ENCODE measurements at places on chromosomes 7 and 10.

GRCh38 chr7:46207931-46208634 is 287.0 kb upstream of the IGFBP3 start:
- DNase-seq, result no peak

- DNase-seq, result no peak
These were observed 231.3 kb upstream of the NPY start for GRCh38 chr7:24052572-24053260.

- no peak for DNase-seq
These were observed 33.1 kb downstream of the SMC3 start for GRCh38 chr10:110600487-110601101.

GRCh38 chr10:5818894-5819293 is 5.7 kb upstream of the GDI2 start:
- DNase-seq, result no peak

DNA sequence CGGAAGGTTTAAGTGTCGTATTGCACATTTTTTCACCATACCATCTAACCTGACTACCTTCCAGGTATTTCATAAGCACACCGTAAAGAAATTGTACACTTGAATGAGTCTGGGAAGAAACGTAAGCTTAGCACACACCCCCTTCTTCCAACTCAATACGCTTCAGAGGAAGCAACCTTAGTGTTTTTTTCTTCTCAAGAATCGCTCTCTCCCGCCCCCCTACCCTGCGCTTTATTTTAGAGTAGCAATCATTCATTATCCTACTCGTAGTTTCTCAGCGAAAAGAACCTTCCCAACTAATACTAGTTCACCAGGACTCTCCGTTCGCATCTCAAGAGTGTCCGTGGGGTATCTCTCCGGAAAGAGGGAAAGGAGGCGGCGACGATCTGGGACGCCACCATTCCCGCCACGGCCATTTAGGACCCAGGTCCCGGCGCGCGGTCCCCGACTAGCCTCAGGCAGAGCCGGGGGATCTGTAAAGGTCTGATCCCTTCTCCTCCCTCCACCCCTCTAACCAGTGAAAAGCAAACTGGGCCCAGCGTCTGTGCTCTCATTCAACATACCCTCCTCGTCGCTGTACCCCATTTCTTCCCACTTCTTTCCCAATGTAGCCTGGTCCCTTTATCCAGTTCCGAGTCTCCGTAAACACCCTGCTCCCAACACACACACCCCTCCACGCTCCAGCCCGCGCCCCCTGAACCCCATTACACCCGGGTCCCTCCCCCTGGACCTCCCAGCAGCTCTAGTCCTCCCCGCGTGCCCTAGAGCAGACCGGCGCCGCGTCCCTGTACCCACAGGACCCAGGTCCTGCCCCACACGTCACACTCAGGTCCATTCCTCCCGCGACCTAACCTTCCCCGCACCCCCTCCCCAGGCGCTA is 16.0 kb downstream of the MYOZ1 start:
- DNase-seq, result no peak

- no peak for DNase-seq
These were observed 33.0 kb upstream of the EN2 start for GRCh38 chr7:155425011-155425340.

DNA sequence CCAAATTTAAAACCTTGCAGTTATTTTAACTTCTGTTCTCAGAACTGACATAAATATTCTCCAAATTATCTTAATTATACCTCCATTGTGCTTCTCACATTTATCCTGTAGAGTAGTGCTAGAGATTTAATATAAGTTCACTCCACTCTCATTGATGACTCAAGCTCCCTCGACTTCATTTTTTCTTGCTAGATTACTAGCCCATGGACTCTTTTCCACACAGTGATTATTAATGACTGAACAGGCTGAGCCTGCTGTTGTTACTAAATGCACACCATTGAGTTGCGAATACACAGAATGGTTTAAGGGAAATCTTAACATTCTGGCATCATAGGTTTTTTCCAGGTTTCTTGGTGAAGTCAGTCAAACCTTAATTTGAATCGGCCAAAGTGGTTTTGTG is 179.5 kb upstream of the AKR1E2 start:
- DNase-seq, result no peak

DNA sequence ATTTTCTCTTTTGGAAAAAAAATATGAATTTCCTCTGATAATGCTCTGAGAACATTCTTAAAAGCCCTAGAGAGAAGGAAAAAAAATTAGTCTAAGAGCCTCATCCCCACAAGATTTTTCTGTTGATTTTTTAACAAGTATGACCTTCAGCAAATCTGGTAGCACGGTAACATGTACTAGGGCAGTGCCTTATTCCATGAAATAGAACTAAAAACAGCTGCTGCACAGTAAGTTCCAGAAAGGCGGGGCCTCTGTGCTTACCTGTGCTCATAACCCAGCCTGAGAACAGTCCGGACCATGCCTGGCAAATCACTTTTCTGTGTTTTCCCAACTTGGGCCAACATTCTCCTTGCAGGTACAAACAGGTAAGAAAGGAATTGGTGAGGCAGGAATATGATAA is 519.1 kb upstream of the AKR1E2 start:
- DNase-seq, result no peak

GRCh38 chr7:146937836-146938235 is 821.2 kb downstream of the CNTNAP2 start:
- DNase-seq, result no peak

DNA sequence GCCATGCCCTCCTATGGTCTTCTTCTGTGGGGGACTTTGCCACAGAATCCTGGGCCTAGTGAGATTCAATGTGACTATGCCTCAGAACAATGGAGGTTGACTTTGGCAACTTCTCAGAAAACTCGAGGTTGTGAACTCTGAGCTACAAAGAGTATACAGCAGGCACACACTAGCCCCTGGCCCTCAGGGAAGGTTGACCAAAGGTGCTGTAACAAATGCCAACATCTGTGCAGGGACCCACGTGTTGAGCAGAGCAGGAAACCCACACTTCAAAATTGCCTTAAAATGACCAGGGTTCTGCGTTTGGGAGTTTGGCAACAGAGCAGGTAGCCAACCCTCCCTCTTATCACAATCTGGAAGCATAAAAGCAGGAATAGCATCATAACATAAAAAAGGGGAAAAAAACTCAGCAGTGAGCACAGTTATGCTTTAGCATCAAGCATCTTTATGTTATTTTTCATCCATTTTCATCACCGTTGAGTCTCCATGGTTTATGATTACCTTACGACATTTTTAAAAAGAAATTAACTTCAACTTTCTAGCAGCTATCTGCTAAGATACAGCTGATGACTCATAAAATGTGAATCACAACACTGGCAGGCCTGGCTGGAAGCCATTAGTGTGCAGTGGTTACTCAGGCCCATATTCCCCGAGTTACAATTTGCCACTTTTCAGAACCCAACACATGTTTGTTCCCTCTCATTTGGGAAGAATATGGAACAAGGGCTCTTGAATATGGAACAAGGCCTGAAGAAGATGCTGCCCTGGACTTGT is 11.1 kb downstream of the PRLHR start:
- DNase-seq, result no peak

DNA sequence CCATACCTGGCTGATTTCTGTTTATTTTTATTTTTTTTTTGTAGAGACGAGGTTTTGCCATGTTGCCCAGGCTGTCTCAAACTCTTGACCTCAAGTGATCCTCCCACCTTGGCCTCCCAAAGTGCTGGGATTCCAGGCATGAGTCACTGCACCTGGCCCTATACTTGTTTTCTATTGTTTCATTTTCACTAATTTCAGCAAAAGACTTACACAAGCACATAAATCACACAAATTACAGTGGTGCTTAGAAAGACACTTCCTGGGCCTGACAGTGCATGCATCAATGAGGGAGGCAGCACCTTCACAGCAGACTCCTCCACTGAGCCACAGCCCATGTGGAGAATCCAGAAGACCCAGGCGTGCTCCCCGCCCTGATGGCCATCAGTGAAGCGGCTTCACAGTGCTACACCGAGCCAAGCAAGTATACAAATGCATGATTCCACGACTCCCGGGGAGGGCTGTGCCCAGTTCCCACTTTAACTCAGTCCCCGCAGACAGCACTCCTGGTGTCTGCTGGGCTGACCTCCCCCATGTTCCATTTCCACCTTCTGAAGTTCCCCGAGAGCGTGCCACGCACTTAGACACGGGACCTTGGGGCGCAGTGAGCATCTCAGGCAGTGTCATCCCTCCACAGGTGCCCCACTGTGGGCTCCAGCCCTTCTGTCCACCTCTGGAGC is 20.6 kb downstream of the PITRM1 start:
- DNase-seq, result no peak

GRCh38 chr10:938941-939678 is 7.6 kb upstream of the LARP4B start:
- no peak for DNase-seq

- no peak for DNase-seq
These were observed 162.1 kb downstream of the NRG3 start for GRCh38 chr10:82037076-82037475.

DNA sequence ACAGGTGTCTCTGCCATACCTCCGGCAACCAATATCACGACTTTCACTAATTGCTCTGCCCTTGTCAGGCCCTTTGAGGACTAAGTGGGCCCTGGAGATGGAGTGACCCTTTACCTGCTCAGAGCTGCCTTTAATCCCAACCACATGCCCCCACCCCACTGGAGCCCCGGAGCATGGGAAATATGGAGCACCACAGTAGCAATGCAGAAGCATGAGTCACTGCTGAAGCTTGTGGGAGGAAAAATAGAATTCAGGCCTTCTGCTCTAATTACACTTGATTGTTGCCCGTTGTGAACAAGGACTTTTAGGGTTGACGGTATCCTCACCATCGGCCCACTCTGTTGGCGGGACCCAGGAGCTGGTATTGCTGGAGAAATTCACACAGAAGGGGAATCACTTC is 52.5 kb upstream of the FRMD4A start:
- no peak for DNase-seq

- DNase-seq, result no peak
These were observed 57.4 kb downstream of the CHST15 start for GRCh38 chr10:124035928-124036558.

DNA sequence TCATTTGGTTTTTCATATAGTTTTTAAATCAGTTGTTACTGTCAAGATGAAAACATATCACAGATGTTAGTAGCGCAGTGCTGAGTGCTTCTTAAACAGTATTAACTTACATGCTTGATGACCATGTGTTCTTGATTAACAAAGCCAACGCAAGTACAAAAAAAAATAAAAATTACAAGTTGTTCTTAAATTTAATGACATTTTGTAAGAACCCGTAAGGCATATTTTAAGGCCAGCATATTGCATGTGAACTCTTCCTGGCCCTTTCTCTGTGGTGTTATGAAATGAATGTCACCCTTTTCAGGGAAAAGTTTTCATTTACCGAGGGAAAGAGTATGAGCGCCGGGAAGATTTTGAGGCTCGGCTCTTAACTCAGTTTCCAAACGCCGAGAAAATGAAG is 140.4 kb upstream of the NPS start:
- DNase-seq, result no peak

- no peak for DNase-seq
These were observed 34.2 kb downstream of the MTURN start for GRCh38 chr7:30168835-30169573.

DNA sequence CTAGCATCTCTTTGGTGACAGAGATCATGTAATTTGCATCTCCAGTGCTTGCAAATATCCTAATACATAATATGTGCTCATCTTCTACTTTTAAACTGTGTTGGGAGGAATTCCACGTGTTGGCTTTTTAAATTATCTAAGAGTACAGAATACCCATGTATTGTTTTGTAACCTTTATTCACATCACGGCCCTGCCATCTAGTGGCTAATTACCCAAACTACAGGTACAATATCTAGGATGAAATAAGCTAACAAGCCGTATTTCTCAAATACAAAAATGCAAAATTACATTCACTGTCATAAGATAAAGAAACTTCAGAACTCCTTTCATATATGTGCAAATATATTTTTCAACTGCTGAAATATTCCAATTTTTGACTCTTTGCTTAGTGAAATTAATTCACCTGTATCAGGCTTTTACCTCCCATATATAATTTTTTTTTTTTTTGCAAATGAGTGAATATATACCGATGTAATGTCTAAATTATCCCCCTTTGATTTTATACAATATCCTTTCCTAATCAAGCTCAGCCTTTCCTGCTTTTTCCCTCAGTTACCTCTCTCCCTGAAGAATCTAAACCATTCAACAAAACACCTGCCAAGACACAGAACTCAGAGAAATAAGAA is 30.3 kb upstream of the LSM8 start:
- DNase-seq, result no peak

- DNase-seq, result no peak
These were observed 55.8 kb upstream of the ITGA8 start for GRCh38 chr10:15775513-15775912.

GRCh38 chr7:102403563-102403962 is 7.4 kb downstream of the PRKRIP1 start:
- DNase-seq, result no peak

GRCh38 chr7:103487419-103487818 is 41.4 kb upstream of the SLC26A5 start:
- no peak for DNase-seq

- no peak for DNase-seq
These were observed 61.9 kb upstream of the OPN4 start for GRCh38 chr10:86592413-86592812.

DNA sequence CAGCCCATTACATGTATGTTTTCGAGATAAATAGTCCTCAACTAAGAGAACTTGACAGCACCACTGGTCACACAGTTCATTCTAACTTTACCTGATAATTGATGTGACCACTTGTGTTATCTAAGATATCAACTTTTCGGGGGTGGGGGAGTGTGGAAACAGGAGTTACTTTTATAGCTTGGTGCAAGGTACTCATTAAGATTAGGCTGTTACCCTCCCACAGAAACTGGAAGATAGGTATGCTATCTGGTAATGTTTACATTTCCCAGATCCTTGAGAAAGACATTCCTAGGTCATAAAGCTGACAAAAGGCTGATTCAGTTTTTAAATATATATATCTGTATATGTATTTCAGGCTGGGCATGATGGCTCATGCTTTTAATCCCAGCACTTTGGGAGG is 11.1 kb downstream of the ERVW-1 start:
- DNase-seq, result no peak

DNA sequence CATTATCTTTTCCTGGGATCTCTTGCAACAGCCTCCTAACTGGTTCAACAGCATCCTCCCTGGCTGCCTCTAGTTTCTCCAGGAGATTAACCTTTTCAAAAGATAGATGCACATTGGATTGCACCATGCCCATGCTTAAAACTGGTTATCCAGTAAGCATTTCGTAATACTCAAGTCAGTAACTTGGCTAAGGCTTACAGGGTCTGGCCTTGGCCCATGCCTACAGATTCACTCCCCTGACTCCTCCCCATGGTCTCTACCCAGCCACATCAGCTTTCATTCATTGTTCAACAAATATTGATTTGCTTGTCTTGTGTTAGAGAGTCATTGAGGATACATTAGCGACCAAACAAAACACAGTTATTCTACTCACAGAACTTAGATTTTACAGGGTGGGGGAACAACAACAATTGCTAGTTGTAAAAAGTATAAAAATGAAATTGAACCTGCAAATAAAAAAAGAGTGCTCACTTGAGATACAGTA is 1.8 kb upstream of the KIF20B start:
- DNase-seq, result no peak

- no peak for DNase-seq
These were observed 5.4 kb upstream of the SUV39H2 start for GRCh38 chr10:14873090-14873760.

- DNase-seq, result no peak
These were observed 85.1 kb downstream of the MYOF start for GRCh38 chr10:93397020-93397419.
